ENCODE measurements at places on chromosomes 4 and X.

- no peak for DNase-seq
Measured at GRCh38 chr4:155143512-155143911, 64.9 kb upstream of the NPY2R start.

- no peak for DNase-seq
Measured at GRCh38 chr4:167023364-167023925, 210.8 kb downstream of the SPOCK3 start.

GRCh38 chr4:176508780-176509331 is 189.1 kb downstream of the SPCS3 start:
- no peak for DNase-seq

GRCh38 chrX:27229721-27230120 is 233.4 kb downstream of the PPP4R3C start:
- DNase-seq: no peak

DNA sequence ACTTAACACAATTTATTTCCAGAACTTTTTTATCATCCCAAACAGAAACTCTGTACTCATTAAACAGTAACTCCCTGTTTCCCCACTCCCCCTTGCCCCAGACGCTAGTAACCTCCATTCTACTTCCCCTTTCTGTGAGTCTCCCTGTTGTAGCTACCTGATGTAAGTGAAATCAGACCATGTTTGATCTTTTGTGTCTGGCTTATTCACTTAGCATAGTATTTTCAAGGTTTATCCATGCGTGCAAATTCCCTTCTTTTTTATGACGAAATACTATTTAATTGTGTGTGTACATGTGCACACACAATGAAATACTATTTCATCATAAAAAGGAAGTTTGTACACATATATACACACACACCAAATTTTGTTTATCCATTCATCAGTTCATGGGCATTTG is 5.2 kb downstream of the PKD2 start:
- no peak for DNase-seq

DNA sequence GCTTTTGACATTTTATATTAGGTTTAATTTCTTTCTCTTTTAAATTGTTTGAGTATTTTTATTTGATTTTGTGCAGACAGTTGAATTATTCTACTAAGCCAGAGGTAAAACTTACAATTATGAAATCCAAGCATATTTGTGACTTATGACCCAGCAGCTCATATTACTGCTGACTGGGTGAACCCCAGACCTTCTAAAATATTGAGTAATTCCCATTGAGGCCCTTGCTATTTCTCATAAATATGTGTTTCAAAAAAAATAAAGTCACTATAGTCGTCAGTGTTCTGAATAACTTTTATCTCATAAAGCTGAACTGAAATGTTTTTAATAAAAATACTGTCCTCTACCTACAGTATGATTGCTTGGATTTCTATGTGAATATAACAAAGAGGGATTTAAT is 303.1 kb downstream of the IQCM start:
- DNase-seq: no peak

DNA sequence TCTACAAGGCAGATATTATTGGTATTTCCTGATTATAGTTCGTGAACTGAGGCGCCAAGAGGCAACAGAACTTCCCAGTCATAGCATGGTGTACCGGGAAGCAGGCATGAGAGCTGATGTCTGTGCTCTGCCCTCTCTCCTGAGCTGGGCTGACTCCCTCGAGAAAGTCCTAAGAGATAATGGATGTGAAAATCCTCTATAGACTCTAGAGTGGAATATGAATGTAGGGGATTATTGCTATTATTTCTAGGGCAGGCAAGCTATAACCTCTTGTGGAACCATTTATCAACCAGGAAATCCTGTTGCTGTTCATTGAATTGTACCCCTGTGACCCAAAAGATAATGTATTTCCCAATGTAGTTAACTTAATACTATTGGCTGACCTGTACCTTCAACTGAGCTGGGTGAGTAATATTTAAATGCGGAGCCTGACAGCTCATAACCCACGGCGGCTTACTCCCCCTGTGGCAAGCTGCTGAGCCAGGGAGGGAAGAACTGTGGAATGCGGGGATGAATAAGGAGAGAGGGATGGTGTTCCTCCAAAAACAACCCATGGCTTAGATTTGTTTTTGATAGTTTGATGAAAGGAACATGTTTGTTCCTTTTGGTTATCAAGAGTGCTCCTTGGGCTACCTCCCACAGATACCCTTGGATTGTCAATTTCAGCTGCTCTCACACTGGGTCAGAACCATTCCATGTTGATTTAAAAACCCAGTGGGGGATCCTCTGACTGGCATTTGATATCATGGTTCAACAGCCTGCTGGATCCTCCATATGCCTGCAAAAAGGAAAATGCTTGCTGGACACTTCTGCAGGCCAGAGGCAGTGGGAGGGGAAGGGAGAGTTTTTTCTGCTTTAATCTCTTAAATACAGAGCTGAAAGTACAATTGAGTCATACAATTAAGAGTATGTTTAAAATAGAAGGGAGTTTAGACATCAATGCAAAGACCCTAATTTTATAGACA is 339.0 kb upstream of the BOD1L1 start:
- no peak for DNase-seq

DNA sequence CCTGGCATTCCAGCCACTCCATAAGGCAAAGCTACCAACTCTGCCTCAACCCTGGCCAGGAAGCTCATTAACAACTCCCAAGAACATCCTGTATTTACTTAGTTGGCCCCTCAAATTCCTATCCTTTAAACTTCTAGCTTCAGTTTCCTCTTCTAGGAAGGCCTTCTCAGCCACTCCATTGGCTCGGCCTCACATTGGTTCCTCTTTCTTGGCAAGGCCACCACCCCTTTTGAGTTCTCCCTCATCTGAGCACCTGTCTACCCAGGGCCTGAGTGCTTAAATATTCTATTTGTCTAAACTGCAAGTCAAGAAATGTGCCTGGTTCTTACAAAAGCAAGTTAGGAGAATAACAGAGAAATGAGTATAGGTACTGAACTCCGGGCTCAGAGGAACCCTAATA is 10.0 kb downstream of the SMC1A start:
- DNase-seq: no peak

- no peak for DNase-seq
Measured at GRCh38 chr4:154485127-154485773, 6.3 kb downstream of the DCHS2 start.
